ENCODE measurements at places on chromosomes 2 and 18. TPM values are rescaled to one million over a fixed set of nuclear protein-coding genes. Genes with fewer than 3 reads are reported as not detected.

Gene CD8B2
- total RNA-seq, result not detected

Gene MAPK4
- total RNA-seq, result 0.20 TPM

Gene C2orf66
- total RNA-seq, result 0.12 TPM

Gene ERFE
- total RNA-seq, result 6.7 TPM

Gene CFC1
- total RNA-seq, result not detected

Gene ACMSD
- total RNA-seq, result not detected

Gene MYOM1
- 0.19 TPM for total RNA-seq

Gene KCNE4
- 0.69 TPM for total RNA-seq

Gene GRHL1
- total RNA-seq, result 0.85 TPM

Gene GPR45
- not detected for total RNA-seq

Gene DTNA
- 0.33 TPM for total RNA-seq

Gene GKN1
- total RNA-seq, result not detected

Gene CASP8
- total RNA-seq, result 35.6 TPM

Gene CYP27C1
- 2.7 TPM for total RNA-seq

Gene OSR1
- 6.3 TPM for total RNA-seq

Gene LYG2
- total RNA-seq, result not detected

Gene SCTR
- total RNA-seq, result not detected

Gene ECEL1
- 0.16 TPM for total RNA-seq

Gene ICA1L
- 2.2 TPM for total RNA-seq

Gene L3MBTL4
- total RNA-seq, result not detected

Gene ANKRD30BL
- not detected for total RNA-seq

Gene DCC
- not detected for total RNA-seq

Gene FHOD3
- total RNA-seq, result 3.3 TPM

Gene PLEKHB2
- total RNA-seq, result 86.5 TPM

Gene ZNF236
- total RNA-seq, result 2.5 TPM

Gene CLEC4F
- total RNA-seq, result not detected

Gene UGT1A4
- total RNA-seq, result not detected

Gene EN1
- total RNA-seq, result 0.87 TPM

Gene AGXT
- total RNA-seq, result not detected

Gene CDH2
- total RNA-seq, result 32.4 TPM

Gene C2orf76
- 12.6 TPM for total RNA-seq

Gene CPO
- total RNA-seq, result not detected

Gene PRSS56
- total RNA-seq, result 0.11 TPM

Gene TCF7L1
- total RNA-seq, result 9.9 TPM

Gene LCT
- total RNA-seq, result 0.03 TPM

Gene CAD
- 59.4 TPM for total RNA-seq

Gene DNAH6
- total RNA-seq, result 0.05 TPM

Gene SERPINB2
- total RNA-seq, result 0.07 TPM

Gene KCNF1
- 44.6 TPM for total RNA-seq

Gene ACKR3
- total RNA-seq, result 9.4 TPM

Gene CFAP210
- total RNA-seq, result 0.50 TPM

Gene PDE11A
- 0.67 TPM for total RNA-seq

Gene LRATD1
- total RNA-seq, result 0.02 TPM

Gene CCDC74A
- 14.7 TPM for total RNA-seq
